ENCODE measurements at places on chromosomes 13 and 19.

GRCh38 chr13:98677398-98677797, 75.1 kb downstream of the SLC15A1 start:
- DNase-seq = no peak

- DNase-seq = no peak
Measured at GRCh38 chr19:6837525-6837924, 49.9 kb upstream of the ADGRE1 start.

DNA sequence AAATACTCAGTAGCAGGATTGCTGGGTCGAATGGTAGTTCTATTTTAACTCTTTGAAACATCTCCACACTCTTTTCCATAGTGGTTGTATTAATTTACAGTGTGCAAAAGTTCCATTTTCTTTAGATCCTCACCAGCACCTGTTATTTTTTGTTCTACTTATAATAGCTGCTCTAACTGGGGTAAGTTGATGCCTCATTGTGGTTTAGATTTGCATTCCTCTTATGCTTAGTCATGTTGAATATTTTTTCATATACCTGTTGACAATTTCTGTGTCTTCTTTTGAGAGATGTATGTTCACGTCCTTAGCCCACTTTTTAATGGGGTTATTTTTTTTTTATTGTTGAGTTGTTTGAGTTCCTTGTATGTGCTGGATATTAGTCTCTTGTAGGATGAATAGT, 144.6 kb downstream of the NBEA start:
- DNase-seq = no peak

DNA sequence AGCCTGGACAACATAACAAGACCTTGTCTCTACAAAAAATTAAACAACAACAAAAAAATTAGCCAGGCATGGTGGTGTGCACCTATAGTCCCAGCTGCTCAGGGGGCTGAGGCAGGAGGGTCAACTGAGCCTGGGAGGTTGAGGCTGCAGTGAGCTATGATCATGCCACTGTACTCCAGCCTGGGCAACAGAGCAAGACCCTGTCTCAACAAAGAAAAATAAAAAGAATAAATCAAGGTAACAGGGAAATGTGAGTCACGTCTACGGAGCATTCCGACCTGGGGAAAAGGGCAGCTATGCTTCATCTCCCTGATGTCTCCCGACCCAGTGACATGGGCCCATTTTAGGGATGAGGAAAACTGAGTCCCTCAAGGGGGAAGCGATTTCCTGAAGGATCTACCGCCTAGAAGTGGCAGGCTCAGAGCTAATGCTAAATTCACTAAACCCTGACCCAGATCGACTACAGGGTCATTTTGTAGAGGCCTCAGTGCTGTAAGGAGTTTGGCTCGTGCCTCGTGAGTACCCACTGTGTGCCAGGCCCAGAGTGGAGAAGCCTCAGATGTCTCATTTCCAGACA, 19.5 kb downstream of the PTPRS start:
- no peak for DNase-seq

- no peak for DNase-seq
Measured at GRCh38 chr19:33365691-33366090, 7.8 kb upstream of the CEBPG start.

DNA sequence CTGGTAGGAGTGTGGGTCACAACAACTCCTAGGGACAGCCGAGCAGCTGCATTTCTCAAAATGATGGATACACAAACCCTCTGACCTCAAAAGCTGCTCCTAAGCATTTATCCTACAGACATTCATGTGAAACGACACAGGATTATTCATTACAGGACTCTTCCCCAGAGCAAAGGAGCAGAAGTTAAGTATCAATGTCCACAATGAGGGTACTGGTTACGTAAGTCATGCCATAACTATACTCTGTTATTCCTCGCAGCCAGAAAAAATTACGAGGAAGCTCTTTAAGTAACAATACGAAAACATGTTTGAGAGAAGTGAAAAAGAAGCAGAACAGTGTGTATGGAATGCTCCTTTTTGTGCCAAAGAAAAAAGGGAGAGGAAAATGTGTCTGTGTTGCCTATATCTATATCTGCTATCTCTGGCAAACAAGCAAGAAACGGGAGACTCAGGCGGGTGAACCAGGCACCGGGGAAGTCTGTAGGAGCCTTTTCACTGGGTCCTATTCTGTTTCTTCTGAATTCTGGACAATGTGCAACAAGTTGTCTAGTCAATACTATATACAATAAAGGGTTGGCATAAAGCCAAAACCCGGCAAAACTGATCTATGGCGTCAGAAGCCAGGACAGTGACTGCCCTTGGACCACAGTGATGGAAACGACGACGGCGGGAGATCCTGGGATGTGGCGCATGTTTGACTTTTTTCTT, 1.3 kb downstream of the ISOC2 start:
- no peak for DNase-seq

DNA sequence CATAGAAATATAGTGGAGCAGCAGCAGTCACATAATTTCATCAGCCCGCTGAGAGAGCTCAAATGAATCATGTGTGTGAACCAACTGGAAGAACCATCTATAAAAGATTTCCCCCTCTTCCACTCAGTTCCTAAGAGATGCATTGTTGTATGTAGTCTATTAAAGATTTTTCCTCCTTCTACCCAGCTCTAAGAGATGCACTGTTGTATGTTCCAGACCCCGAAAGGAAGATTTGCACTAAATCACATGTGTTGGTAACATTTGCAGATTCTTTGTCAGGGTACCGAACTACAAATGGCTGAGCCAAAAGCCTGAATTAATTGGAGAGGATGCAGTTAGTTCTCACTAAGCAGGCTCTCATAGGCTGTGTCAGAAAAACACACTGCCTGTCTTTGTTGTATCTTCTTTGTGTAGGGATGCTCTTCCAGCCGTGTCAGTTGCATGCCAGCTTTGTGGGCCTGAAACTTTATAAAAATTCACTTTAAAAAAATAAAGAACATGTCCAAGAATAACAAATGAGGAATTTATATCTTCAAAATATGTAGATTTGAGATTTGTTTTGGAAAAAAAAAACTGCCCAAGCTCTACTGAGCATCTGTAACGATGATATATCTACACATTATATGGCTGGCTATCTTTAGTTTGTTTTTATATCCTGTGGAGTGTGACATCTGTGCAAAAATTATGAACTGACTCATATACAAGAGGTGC, 223.1 kb downstream of the MZT1 start:
- no peak for DNase-seq

- peak; percentile 83 for DNase-seq
Measured at GRCh38 chr19:6674868-6675305, 4.9 kb upstream of the TNFSF14 start.

GRCh38 chr13:27607125-27607524, 13.2 kb downstream of the LNX2 start:
- DNase-seq = no peak

GRCh38 chr13:36820222-36820621, 1.2 kb downstream of the RFXAP start:
- no peak for DNase-seq

DNA sequence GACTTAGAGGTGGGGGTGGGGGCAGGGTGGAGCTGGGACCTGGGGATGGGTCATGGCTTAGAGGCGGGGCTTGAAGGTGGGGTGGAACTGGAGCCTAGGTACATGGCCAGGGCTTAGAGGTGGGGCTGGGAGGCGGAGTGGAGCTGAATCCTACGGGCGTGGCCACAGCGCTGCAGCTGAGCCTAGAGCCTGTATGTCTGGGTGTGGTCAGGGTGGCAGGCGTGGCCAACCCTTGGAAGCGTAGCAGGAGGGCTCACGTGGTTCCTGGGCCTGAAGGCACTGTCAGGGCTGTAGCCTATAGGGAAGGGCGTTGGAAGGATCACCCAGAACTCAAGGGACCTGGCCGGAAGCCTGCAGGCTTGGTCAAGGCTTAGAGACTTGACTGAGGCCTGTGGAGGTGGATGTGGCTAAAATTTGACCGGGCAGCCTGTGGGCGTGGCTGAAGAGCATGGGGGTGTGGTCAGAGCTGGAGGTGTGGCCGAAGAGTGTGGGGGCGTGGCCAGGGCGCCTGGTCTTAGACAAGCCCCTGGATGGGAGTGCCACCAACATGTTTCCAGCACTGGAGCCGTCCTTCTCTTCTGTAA, 24.3 kb downstream of the COLGALT1 start:
- DNase-seq = no peak

DNA sequence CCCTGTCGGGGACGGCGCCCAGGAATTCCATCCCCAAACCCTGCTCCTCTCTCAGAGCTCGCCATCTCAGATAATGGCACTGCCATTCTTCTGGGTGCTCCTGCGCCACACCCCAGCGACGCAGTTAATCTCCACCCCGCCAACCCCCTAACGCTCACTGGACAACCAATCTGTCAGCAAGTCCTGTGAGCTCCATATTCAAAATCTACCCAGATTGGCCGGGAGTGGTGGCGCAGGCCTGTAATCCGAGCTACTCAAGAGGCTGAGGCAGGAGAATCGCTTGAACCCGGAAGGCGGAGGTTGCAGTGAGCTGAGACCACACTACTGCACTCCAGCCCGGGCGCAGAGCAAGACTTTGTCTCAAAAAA, 18.6 kb downstream of the FCGBP start:
- no peak for DNase-seq

- DNase-seq = no peak
Measured at GRCh38 chr19:23554548-23554947, 132.5 kb downstream of the ZNF675 start.

GRCh38 chr19:44315883-44316282, 11.1 kb upstream of the ZNF235 start:
- DNase-seq = no peak

DNA sequence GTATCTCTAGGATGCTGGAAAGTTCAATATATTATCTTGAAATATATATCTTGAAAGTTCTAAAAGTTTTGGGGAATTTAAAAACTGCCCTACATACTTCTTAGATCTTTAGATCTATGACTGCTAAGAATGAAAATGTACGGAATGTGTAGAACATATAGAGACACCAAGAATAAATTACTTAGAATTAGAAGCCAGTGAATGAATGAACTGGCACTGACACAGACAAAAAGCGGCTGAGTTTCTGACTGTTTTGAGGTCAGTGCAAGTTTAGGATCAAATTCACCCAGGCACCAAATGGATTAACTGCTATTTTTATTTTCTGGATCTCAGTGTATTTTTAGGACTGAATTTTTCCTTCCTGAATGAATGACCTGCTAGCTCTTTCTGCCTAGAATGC, 411.2 kb downstream of the KCTD12 start:
- DNase-seq = no peak

GRCh38 chr13:76378767-76379166, 507.4 kb downstream of the KCTD12 start:
- no peak for DNase-seq

DNA sequence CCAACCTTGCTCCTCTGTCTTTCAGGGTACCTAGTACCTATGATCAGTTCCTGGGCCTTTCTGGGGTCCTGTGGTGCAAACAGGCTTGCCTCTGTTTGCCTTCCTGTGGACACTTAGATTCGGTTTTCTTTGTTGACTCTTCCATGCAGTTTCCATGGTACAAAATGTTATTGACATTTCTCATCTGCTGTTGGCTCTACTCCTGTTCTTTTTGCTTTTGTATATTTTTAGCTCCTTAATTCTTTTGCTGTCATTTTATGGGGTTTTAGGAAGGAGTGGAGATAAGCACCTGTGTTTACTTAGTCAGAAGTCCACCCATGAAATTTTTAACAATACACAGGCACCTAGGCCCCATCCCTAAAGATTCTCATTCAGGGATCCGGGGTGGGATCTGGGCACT, 20.5 kb upstream of the CNMD start:
- DNase-seq = no peak

DNA sequence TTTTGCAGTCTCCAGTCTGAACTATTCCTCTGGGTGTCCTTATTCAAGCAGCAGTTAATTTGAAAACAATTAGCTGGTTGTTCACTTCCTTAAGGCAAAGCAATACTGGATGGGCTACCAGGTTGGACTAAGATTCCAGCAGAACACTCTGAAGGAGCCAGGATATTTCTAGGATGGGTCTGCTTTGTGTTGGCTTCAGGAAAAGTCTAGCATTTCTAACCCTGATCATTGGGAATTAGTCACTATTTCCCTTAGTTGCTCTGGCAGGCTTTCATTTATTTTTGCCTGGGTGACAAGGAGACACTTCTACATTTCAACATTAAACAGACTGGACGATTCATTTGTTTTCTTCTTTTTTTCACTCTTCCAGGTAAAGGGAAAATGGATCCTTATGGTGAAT, 228.4 kb downstream of the ENOX1 start:
- DNase-seq = no peak

DNA sequence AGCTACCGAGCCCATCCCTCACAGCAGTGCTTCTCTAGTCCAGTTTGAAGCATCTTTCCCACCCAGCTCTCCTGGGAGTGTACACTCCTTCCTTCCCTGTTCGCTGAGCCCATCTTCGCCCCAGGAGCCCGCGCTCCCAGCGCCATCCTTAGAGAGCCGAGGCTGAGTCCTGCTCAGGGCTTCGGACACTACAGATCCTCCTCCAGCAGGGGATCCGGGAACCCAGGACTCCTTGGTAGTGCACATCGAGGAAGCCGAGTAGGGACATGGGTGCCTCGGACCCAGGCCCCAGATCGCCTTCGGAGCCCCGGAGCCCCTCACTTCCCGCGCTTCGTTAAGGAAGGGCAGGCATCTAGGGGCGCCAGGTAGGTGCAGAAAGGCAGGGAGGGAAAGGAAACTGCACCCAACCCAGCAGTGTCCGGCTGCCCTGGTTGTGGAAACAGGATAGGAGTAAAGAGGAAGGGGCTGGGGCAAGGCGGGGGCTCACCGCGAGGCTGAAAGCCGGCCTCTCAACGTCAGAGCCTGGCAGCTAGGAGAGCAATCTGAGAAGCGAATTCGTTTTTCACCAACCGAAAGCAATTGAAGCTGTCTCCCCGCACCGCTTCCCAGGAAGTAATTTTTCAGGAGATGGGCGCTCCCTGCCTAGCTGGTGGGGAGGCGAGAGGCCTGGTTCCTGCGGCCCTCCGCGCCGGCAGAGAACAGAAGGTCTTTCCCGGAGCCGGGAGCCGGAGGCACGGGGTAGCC, 1.0 kb downstream of the PDX1 start:
- DNase-seq = no peak

DNA sequence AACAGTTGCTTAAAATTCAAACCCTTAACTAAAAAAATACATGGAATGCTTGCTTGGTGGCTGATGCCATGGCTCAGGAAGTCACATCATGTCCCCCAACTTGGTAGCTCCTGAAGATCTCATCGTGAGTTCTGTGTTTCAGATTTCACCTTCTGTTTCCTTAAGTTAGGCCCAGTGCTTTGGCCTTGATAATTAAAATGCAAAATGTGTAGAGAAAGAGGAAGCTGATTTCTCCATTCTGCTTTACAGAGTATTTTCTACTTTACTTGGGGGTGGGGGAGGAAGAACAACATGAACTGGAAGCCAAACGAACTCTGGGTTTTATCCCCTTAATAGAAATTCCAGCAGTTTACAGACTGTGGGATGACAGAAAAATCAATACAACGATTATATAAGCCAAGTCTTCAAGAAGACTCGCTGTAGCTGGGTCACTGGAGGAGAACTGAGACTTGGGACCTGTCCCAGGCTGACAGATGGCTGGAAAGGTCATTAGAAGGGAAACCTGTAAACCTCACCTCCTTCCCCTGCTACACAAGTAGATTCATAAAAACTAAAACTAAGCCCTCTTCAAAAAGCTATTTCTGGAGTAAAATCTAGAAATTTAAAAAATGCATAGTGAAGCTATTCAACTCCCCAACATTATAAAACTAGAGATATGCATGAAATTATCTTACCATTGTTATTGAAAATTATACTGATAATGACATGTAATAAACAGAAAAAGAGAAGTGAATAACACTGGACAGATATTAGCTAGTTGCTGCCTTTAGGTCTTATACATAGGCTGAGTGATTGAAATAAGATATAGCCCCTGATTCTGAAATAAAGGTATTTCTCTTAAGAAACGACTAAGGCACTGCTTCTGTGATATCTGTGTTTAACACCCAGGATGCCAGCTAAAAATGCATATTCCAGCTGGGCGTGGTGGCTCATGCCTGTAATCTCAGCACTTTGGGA, 22.1 kb upstream of the GGACT start:
- DNase-seq = no peak

- DNase-seq = no peak
Measured at GRCh38 chr13:78722700-78723099, 63.7 kb upstream of the OBI1 start.

All from stimulated activated CD8-positive, alpha-beta memory T cell treated with anti-CD3 and anti-CD28 coated beads, Interleukin-2, amount 100 ng/mL, for 1 hour (primary cell).